ENCODE measurements at places on chromosomes 4 and X.

- no peak for DNase-seq
Measured at GRCh38 chrX:71664889-71665491, 2.4 kb upstream of the LOC101059915 start.

DNA sequence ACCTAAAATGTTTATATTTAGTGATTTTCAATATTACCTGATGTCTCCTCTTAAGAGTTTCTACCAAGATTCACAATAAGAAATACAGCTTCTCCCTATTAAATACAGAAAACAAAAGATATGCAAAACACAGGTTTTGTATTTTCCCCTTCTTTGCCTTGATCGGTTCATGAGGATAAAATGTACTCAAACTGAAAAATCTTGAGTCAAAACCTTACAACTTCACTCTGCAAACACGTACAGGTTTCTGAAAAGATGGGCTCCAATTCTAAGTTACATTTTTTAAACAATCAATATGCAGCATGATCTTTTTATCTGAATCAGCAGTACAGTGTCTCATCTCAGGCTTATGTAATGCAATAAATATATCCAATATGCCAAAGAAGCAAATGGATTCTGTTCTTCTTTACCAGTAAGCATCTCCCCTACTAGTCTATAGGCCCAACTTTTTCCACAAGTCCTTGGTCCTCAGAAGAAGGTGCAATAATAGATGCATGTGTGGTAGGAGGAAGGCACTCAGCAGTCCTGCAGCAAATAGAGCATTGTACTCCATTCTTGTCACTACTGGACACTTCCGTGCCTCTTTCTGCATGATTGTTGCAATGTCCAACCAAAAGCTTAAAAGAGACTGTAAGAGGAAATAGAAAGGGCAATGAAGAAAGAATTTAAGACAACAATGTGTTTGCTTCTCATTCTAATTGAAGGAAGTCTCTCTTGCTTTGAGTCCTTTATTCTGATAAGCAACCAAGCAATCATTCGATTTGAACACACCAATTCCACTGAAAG is 3.2 kb downstream of the MAPK10 start:
- DNase-seq = no peak

DNA sequence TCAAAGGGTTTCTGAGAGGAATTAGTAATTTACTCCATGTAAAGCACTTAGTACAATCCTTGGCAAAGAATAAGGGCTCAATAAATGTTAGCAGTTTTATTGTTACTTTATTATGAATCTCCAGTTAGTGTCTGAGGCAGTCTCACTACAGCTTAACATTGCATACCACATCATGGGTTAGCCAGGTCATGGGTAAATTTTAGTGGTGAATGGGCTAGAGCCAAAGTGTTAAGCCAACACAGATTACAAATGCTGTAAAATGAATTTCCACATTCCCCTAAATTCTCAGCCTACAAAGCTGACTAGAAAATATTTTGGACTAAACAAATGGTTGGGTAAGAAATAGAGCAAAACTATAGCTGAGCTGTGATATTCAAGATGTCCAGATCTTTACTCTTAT is 72.4 kb downstream of the NRK start:
- no peak for DNase-seq

DNA sequence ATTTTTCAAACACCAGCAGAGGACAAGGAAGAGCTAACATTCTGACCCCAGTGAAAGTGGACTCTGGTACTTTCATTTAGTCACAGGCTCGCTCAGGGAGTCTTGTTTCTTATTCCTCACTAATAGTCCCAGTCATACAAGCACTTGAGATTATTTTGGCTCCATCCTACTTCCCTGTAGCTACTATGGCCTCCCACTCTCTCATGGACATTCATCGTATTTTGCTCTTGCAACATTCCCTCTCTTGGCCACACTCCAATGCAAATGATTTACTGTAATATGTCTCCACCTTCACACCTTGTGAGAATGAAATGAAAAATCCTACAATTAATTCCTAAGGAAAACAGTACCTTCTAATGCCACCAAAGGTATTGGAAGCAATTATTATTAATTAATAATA is 21.3 kb downstream of the PLRG1 start:
- DNase-seq = no peak

DNA sequence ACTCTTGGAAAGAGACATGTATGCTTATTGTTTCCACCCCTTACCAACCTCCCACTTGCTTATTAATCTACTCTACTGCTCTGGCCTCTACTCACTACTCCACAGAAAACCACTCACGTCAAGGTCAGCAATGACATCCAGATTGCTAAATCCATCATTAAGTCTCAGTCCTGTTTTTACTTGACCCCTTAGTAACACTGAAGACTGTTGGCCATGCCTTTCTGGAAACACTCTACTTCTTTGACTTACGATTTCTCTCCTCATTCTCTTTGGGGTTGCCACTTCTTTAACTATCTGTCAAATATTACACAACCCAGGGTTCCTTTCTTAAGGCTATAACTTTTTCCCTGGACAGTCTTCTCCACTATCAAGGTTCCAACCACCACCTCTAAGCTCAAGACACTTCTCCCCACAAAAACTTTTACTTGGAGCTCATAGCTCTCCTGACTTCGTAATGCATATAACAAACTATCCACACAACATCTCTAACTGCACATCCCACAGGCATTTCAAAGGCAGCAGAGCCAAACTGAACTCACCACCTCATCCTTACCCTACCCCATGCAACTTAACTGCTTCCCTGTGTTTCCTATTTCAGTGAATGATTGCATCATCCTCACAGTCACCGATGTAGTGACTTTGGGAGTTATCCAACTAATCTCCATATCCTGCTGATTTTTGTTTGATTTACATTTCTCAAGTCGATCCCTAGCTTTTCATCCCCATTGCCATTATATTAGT is 15.8 kb upstream of the MAGEA4 start:
- DNase-seq = no peak
